ENCODE measurements at places on chromosomes 3 and 15.

DNA sequence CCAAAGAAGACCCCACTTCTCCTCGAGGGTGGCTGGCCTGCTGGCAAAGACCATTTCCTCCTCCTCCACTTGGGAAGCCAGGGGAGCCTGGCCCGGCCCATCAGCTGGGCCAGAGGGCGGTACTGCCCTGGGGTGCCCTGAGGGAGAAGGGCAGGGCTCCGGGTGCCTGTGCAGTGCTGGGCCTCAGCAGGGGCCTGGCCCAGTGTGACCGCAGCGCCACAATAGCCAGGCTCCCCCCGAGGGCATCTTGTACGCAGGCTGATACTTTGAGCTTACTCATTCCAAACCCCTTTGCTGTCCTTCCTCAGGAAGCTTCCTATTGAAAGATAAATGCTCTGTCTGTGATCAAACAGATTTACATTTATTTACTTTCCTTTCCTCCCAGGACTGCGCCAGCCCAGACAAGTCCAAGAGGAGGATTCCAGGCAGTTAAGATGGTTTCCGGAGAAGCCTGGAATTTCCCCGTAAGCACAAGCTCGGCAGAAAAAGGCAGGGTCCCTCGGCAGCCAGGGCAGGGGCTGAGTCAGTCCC, 240.1 kb downstream of the XXYLT1 start:
- no peak for DNase-seq

DNA sequence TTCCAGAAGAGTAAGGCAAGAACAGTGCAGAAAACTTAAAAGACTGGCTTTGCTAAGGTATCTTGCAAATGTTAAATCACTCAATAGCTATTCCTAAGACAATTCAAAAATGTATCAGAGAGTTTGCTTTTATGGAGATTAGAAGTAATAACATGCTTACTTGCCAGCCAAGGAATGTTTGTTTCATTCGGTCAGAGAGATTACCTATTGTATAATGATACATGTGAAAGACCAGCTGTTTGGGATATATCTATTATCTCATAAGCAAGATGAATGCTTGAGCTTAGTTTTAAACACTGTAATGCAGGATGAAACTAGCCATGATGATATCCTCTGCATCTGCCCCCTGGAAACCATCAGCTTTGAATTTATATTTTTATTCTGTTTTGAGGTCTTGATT, 70.7 kb downstream of the MAP2K5 start:
- DNase-seq: no peak

GRCh38 chr3:59082106-59082505, 32.3 kb upstream of the CFAP20DC start:
- DNase-seq: no peak

GRCh38 chr3:123706871-123707270, 122.0 kb upstream of the HACD2 start:
- DNase-seq: no peak

DNA sequence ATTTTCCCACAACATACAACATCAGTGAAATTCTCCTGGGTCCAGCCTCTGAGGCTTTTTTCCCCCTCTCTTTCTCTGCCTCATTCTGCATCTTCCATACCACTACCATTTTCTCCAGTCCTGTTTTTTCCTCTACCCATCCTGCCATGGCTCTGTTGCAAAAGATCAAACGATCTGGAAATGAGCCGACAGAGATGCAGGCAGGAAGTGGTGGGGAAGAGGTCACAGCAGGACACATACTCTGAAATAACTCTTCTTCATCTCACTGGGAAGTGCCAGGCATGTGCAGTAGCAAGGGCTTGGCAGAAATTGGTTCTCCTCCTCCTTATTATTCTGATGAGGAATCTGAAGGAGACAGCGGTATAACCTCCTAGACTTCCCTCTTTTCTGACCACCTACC, 114.3 kb downstream of the CORO2B start:
- DNase-seq: no peak

- no peak for DNase-seq
Observed at GRCh38 chr3:123139522-123139921, 62.2 kb upstream of the SEC22A start.

- DNase-seq: no peak
Observed at GRCh38 chr3:63933459-63933858, 21.3 kb upstream of the SCAANT1 start.

- DNase-seq: no peak
Observed at GRCh38 chr3:172506094-172506493, 17.1 kb downstream of the TNFSF10 start.

DNA sequence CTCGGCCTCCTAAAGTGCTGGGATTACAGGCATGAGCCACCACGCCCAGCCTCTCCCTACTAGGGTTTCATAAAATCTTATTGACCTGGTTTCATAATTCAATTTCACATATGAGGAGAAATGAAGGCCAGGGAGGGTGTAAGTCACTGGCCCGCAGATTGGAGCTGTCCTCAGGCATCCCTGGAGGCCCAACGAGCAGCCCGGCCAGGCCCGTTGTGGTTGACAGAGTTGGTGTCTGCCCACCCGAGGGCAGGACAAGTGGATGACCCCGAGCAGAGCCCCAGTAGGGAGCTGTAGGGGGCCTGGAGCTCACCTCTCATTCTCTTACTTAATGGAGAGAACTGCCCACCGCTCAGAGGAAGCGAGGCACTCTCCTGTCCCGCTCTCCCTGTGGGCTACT, 78.9 kb downstream of the CPN2 start:
- no peak for DNase-seq

GRCh38 chr15:69595009-69595791, 142.6 kb downstream of the RPLP1 start:
- no peak for DNase-seq

DNA sequence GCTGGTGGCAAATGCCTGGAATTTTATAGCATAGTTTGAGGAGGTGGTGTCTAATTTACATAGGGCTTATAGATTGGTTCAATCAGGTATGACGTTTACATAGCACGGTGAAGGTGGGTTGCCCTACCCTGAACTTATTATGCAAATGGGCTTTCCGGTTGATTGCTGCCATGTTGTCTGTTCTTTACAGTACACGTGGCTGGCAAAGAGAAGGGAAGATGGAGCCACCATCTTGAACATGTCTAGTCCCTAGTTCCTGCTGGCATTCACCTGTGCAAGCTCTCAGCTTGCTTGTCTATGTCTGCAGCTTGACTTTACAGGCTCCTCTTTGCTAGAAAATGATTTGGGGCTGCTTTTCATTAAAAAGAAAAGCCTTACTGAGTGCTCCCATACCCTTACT, 14.0 kb upstream of the STAC start:
- DNase-seq: no peak

GRCh38 chr15:59751552-59752413, 62.7 kb upstream of the BNIP2 start:
- no peak for DNase-seq

DNA sequence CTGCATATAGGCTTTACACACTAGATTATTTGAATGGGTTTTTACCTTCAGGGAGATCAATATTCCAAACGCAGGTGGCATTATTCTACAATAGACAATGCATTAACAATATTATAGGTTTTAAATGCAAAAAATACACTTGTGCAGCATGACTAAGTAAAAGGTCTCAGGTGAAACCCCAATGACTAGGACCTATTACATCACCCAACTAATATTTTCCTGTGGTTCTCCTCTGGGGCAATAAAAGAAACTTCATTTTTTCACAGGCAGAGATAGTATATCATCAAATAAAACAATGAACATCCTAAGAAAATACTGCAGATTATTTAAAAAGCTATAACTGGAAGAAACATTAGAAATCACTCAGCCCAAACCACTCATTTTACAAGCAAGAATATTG, 375.3 kb downstream of the ROBO1 start:
- DNase-seq: no peak

DNA sequence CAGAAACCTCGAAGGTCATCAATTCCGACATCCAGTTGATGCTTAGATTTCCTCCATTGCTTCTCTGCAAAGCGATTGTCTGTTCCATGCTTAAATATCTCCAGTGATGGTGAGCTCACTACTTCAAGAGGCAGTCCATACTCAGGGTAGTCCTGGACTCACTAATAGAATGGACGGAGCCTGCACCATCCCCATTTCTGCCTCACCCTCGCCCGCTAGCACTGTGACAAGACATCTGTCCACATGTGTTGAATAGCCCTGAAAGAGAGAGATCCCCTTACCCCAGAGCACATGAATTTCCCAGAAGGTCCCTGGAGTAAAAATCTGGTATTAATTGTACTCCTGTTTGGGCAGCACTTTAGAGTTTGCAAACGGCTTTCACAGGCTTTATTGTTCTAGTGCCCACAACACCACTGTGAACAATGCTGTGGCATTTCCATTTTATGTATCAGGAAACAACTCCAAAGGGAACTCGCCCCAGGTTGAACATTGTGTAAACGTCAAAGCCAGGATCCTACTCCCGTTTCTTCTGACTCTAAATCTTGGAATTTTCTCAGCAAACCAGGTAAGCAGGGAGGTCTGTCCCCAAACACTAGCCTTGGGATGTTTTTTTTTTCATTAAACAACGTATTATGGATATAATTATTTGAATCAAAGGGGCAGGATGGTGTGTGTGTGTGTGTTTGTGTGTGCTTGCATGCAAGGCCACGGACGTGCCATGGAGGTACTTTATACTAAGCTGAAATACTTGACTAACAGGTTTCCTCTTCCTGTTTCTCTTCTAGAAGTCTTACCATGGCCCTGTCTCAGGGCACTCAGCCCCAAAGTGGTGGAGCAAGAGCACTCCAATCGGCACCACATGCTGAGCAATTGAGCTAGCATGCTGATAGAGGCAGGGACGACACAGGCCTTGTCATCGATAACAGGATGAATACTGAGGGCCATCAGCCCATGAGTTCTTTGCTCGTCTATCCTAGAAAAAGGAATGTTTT, 198.3 kb downstream of the OPA1 start:
- no peak for DNase-seq

- no peak for DNase-seq
Observed at GRCh38 chr3:106913966-106914365, 463.3 kb upstream of the CCDC54 start.

- no peak for DNase-seq
Observed at GRCh38 chr3:67001086-67001861, 3.2 kb downstream of the KBTBD8 start.

- no peak for DNase-seq
Observed at GRCh38 chr15:40048211-40048792, 9.3 kb upstream of the SRP14 start.

GRCh38 chr3:138186221-138186620, 880 bp upstream of the ARMC8 start:
- DNase-seq: no peak

GRCh38 chr3:160259589-160259988, 34.4 kb downstream of the C3orf80 start:
- DNase-seq: no peak

- no peak for DNase-seq
Observed at GRCh38 chr3:127865941-127866340, 43.6 kb upstream of the MGLL start.

GRCh38 chr3:128714887-128715491, 11.0 kb upstream of the RAB7A start:
- no peak for DNase-seq

DNA sequence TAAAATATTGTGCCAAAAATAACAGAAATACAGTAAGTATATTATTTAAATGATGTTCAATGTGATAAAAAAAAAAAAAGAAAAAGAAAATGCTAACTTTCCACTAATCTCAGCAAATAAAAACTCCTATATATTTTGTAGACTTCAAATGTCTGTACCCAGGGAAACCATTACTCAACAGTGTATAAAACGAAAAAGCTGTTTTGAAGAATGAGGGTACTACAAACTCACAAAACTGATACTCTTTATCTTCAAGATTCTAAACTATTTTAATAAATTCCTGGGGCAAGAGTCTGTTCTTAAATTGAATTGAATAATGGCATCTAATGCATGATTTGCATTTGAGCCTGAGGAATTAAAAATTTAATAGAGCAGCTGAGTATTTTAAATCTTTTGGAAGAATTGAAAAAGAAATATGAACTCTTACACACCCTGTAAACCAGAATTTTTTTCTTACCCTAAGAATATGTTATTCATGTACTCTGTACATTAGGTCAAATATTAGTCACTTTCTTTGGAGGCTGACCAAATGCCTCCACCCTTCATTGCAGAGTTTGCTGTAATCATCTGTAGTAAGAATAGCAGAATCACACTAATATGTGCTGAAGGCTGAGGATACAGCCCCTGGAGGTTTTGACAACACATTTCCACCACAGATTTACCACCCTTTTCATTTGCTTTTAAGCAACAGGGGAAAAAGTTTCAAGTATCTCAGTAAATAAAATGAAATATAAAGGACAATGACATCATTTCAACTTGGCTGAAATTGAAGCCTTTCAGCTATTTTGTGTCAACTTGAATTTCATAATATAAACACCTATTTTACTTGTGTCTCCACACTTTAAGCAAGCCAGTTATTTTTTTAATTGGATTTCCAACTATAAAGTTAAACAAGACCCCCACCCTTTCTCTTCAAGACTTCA, 79.7 kb downstream of the FBN1 start:
- no peak for DNase-seq

DNA sequence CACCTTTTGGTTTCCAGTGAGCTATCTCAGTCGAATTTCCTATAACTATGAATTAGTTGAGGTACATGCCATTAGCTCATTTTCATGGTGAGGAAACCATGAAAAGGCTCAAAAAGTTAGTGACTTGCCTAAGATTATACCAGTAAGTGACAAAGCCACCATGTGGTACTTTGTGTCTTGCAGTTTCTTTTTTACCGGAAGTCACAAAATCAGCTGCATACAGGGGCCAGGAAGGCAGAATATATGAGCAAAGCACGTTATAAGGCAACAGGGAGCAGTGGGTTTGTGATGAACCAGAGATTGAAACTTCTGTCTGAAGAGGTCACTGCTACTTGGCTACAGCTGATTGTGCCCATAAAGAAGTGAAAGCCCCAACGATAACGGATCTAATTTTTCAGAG, 50.3 kb downstream of the CMTM8 start:
- DNase-seq: no peak

DNA sequence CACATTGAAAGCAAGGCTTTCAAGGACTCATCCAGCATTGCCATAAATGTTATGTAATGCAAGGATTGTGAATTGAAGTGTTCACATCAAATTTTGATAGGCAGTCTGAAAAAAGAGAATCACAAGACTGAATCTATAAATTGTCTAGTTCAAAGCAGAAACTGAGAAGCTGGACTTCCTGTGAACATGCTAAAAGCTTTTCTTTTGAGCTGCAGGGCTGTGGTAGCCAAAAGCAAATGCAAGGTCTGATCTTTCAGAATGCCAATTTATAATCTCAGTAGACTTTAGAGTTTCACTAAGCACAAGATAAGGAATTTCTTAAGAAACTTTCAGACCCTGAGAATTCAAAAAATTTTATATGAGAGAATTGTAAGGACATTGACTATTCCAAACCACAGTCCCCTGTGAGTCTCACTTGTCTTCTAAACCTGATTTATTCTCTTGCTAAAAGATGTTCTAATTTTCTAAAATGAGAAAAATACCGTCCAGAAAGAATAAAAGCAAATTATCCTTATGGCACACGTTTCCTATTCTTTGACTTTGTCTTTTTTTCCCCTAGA, 1700.3 kb downstream of the OTOL1 start:
- no peak for DNase-seq

DNA sequence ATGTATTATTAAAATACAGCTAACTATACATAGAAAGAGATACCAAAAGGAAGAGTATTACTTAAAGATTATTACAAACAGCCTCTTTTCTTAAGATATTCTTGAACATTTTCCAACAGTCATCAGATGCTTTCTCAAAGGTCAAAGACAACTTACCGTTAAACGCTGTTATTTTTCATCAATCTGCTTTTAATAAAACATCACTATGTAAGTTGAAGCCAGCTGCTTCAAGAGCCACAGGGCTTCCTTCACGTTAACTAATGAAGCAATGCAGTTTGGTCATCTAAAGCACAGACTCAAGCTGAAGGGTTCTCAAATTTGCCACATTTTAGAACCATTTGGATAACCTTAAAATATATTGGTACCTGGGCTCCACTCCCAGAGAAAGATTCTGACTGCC, 578.8 kb downstream of the ROBO2 start:
- DNase-seq: no peak

Measured in stimulated activated CD8-positive, alpha-beta memory T cell treated with anti-CD3 and anti-CD28 coated beads, Interleukin-2, amount 100 ng/mL, for 1 hour (primary cell).